Dermis microvascular lymphatic vessel endothelial cell (primary cell): ENCODE measurements at places on chromosomes 1 and 21.

GRCh38 chr1:147833231-147833860 is 69.2 kb upstream of the GJA8 start:
- DNase-seq = no peak

DNA sequence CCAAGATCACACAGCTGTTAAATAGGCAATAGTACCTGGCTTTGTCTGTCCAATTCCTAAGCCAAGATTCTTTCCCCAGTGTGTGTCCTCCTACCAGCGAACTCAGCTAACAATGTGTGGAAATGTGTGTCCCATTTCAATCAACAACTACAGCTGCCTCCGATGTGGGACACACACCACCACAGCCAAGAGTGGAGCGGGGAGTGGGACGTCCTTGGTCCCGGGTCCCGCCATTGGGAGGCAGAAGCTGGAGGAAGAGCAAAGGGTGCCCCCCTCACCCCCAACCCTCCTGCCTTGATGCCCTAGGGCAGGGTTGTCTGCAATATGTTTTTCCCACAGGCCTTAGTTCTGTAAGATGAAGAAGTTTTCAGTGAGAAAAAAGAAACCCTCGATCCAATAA is 265.4 kb upstream of the RAB4A start:
- no peak for DNase-seq

DNA sequence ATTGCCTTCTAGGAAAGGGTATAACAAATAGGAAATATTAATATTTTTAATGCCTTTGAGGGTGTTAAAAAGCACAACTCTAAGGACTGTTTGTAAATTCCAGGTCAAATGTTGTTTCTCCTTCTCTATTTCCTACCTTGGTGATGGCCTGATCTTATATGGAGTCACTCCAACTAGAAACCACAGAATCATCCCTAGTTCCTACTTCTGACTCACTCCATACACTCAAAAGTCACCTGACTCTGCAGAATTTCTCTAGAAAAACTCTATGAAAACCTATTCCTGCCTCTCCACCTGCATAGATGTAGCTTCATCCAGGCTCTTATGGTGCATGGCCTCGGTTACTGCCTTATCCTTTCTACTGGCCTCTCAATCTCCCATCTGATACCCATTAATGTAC is 14.5 kb downstream of the RGS4 start:
- DNase-seq = no peak

GRCh38 chr1:223472057-223472456 is 78.8 kb downstream of the CCDC185 start:
- no peak for DNase-seq

- no peak for DNase-seq
These were observed 667 bp upstream of the CYB561D1 start for GRCh38 chr1:109493227-109493626.

- DNase-seq = peak; percentile 47
These were observed 8.8 kb upstream of the GUCA2A start for GRCh38 chr1:42173155-42173933.

DNA sequence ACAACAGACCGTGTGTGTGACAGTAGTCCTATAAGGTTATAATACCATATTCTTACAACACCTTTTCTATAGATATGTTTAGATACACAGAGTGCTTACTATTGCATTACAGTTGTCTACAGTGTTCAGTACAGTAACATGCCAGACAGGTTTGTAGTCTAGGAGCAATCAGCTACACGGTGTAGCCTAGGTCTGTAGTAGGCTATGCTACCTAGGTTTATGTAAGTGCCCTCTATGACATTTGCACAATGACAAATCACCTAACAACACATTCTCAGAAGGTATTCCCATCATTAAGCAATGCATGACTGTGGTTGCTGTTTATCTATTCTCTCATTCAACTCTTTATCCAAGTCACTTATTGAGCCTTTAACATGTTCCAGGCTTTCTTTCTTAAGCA is 1.8 kb upstream of the WLS start:
- DNase-seq = no peak

GRCh38 chr1:193588311-193589082 is 402.1 kb upstream of the B3GALT2 start:
- DNase-seq = no peak

- DNase-seq = no peak
These were observed 824.9 kb downstream of the AMY1C start for GRCh38 chr1:104574620-104575019.

DNA sequence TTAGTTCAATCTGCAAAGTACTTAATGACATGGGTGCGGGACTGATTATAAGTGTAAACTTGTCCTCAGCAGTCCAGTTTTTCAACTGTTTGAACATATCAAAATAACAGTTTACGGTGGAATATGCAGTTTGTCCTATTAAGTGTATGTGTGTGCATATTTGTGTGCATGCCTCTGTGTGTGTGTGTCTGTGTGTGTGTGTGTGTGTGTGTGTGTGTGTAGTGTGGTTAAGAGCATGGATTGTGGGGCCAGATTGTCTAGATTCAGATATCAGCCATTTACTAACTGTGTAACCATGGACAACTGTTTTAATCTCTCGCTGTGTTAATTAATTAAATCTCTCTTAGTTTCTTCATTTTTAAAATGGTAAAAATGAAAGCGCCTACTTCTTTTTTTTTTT is 39.0 kb downstream of the NEXN start:
- DNase-seq = no peak

- peak; percentile 28 for DNase-seq
These were observed 27.1 kb downstream of the ZNHIT6 start for GRCh38 chr1:85681087-85681486.

- DNase-seq = peak; percentile 41
These were observed 2.5 kb downstream of the KIF21B start for GRCh38 chr1:201020721-201021629.

- DNase-seq = no peak
These were observed 114.8 kb downstream of the DNAH14 start for GRCh38 chr1:225044258-225044657.

GRCh38 chr1:38476111-38476849 is 383.3 kb downstream of the RRAGC start:
- no peak for DNase-seq

DNA sequence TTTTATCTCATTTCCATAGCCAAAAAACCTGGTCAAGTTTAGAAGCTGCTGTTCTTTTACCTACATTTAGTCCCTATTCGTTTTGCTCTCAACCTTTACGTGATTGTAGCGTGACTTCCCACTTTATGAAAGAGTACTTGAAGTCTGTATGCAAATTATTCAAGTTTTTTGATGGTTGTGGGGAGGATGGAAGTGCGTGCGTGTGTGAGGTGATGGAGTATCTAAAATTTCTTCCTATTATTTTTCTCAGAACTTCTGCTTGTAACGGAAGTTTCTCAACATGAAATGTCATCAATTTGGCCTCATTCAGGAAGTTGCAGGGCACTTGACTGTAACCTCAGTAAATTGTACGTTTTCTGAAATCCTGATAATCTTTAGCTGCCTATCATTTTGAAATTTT is 64.0 kb downstream of the SAMSN1 start:
- DNase-seq = no peak

- DNase-seq = no peak
These were observed 34.7 kb upstream of the TNFRSF1B start for GRCh38 chr1:12132078-12132477.

- no peak for DNase-seq
These were observed 44.6 kb downstream of the COQ8A start for GRCh38 chr1:226984521-226985238.

DNA sequence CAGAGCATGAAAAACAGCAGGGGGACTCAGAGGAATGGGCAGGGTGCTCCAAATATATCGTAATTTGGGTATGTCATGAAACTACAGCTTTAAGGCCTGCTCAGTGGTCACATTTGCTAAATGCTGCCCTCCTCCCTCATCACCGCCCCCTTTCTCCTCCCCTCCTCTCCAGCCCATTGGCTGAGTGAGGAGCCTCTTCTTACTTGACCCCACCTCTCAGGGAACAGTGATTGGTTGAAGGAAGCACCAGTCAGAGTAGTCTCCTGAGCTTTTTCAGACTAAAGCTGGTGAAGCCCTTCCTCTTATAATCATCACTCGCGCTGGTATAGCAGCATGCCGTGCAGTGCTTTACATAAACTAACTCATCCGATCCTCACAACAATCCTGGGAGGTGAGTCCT is 10.0 kb upstream of the TTC39A start:
- no peak for DNase-seq
